ENCODE measurements at places on chromosomes 6 and 20.

DNA sequence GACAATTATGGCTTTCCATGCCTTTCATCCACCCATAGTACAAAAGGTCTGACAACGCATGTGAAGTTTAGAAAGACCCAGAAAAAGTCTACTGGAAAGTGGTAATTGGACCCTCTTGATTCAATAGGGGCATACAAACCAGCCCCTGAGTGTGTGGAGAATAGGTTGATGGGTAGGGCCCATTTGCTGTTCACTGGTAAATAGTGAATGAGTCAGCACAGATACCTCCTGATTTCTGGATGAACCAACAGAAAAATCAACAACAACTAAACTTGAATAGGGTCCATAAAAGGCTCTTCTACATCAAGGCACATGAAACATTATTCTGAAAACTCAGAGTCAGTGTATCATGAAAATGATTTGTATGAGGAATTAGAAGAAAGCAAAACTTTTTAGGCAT lies 235.4 kb upstream of the SLC35B3 start:
- DNase-seq: no peak

- peak; percentile 94 for DNase-seq
Observed at GRCh38 chr20:35454881-35455609, at the start of gene CEP250. Gene CEP250 (plus strand): TSS chr20:35455598. CDS start chr20:35462368, 6,770 bp downstream.

DNA sequence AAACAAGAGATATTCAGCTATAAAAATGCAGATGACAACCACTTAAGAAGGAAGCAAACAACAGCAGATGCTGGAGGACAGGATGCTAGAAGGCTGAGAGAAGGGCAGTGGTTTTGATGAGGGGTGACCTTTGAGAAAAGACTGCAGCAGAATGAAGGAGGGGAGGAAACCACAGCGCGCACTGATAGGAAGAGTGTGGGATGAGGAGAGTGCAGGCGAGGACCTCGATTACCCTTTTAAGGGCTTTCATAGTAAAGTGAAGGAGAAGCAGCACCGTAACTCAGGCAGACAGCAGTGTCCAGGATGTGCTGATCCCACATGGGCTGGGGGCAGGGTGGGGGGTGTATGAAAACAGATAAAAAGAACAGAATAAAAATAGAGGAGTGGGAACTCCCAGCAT lies 19.2 kb downstream of the ZBTB2 start:
- no peak for DNase-seq

DNA sequence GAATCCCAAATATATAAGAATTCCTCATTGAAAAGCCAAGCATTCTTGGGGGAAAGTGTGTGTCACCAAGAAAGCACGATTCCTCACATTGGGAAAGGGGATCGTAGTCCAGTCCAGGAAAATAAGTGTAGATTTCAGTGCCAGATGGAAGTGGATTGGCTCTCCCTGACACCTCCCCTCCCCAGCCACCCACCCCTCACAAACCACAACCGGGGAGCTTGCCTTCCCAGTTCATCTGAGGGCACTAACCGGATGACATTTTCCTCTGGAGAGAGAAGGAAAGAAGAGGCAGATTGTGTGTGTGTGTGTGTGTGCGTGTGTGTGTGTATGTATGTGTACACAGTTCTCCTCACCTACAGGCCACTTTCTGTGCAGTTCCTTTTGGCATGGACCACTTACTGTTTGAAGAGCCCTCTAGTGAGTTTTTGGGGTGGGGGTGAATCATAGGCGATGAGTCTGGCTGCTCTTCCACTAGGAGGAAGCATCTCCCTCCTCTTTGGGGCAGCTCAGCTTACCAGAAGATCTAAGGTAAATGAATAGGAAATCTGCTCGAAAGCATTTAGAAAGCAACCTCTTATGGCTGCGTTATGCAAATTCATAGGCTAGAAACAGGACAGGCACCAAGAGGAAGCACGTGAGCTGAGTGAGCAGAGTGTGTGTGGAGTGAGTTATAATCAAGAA lies 20.8 kb downstream of the DAAM2 start:
- DNase-seq: no peak

Data from colonic mucosa (tissue), 4 donors.